PC-3 (cell line): ENCODE measurements at places on chromosomes 7 and 10.

DNA sequence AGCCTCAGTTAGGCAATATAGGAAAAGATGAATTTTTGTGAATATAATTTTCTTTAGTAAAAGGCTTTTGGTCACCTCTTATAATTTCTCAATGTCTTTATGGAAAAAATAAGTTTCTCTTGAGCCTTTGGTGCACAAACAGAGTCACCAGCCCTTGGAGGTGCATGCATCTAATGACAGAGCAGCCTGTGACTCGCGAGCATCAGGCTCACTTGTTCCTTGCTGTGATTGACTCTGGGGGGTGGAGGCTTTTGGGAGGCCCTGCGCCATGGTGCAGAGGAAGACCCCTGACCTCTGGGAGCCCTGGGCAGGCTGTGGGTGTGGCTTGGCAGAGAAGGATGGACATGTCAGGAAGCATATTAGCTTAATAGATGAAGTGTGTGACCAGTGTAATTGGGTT, 60.2 kb downstream of the FIGNL1 start:
- DNase-seq = no peak

GRCh38 chr10:7519351-7519750, 108.5 kb upstream of the SFMBT2 start:
- peak; percentile 35 for DNase-seq

- DNase-seq = peak; percentile 16
Observed at GRCh38 chr10:13528875-13529713, at the start of gene BEND7. Gene BEND7 (minus strand): TSS chr10:13529014. CDS start chr10:13528533, 481 bp downstream.

DNA sequence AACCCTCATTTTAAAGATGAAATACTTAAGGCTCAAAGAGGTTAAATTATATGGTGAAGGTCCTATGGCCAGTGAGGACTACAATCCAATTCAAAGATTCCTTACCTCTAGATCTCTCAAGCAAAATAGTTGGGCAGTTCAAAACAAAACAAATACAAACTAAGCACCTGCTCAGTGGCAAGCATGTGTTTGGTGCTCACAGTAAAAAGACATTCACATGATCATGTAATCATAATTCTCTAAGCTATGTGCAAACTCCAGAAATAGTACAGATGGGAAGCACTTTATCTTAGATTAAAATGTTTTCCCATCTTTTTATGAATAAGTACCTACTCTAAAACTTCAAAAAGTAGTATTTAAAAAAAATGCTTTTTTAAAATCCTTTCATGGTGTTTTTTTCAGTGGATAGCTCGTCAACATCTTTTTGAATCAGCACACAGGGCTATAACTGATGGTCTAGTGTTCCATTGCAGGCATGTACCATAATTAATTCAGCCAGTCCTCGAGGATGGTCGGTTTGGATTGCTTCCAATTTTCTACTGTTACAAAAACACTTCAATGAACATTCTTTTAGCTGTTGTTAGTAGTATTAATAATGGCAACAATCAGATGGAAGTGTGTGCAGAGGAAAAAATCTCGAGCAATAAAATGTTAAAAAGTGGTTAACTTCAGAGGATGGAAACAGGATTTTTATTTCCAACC, 58.4 kb downstream of the CHCHD3 start:
- no peak for DNase-seq

GRCh38 chr7:37027557-37028341, 303.5 kb upstream of the AOAH start:
- peak; percentile 4 for DNase-seq

- DNase-seq = no peak
Observed at GRCh38 chr7:96179341-96179740, 142.6 kb downstream of the SLC25A13 start.

DNA sequence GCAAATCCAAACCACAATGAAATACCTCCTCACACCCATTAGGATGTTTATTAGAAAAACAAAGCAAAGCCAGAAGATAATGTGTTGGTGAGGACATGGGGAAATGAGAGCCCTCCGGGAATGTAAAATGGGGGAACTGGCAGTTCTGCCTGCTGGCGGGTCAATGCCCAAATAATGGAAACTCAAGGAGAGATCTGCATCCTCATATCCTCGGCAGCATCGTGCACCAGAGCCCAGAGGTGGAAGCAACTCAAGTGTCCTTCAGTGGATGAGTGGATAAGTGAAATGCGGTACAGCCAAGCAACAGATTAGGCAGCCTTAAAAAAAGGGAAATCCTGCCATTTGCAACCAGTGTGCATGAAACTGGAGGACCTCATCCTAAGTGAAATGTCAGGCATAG, 325.2 kb downstream of the WDR37 start:
- DNase-seq = no peak

GRCh38 chr10:80144696-80145131, 12.2 kb downstream of the PLAC9 start:
- peak; percentile 62 for DNase-seq

- peak; percentile 2 for DNase-seq
Observed at GRCh38 chr7:121761399-121761798, 111.6 kb upstream of the PTPRZ1 start.

GRCh38 chr10:30098629-30099028, 39.2 kb upstream of the JCAD start:
- peak; percentile 93 for DNase-seq

GRCh38 chr10:120688928-120689327, 162.2 kb upstream of the WDR11 start:
- no peak for DNase-seq
